ENCODE measurements at places on chromosomes 7 and 10. TPM values are rescaled to one million over a fixed set of nuclear protein-coding genes. Genes with fewer than 3 reads are reported as not detected.
A peak's percentile ranks its signal among the peaks of the same experiment; 100 is the strongest.

DNA sequence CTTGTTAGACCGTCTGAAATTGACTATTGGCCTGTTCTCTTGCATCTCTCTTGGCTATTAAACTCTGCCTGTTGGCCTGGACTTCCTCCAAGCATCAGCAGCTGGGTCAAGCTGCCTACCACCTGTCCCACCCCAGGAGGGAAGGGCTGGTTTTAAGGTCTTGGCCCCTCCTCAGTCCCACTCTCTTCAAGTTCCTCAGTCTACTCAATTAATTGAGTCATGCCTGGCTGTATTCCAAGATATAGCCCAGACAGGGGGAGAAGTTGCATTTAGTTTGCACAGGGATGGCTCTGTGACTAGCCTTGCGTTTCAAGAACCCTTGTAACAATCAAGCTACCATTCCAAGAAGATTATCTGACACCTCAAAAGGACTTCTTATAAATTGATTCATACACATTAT lies 113.8 kb upstream of the GLI3 start:
- DNase-seq: no peak

SLC29A3 gene
- 5.7 TPM for polyA plus RNA-seq

- no peak for DNase-seq
Observed at GRCh38 chr10:42652858-42653257, 14.5 kb upstream of the ZNF33B start.

PRTFDC1 gene
- polyA plus RNA-seq: 6.1 TPM

GRCh38 chr10:76205361-76205760 lies 773.9 kb downstream of the LRMDA start:
- DNase-seq: no peak

DNA sequence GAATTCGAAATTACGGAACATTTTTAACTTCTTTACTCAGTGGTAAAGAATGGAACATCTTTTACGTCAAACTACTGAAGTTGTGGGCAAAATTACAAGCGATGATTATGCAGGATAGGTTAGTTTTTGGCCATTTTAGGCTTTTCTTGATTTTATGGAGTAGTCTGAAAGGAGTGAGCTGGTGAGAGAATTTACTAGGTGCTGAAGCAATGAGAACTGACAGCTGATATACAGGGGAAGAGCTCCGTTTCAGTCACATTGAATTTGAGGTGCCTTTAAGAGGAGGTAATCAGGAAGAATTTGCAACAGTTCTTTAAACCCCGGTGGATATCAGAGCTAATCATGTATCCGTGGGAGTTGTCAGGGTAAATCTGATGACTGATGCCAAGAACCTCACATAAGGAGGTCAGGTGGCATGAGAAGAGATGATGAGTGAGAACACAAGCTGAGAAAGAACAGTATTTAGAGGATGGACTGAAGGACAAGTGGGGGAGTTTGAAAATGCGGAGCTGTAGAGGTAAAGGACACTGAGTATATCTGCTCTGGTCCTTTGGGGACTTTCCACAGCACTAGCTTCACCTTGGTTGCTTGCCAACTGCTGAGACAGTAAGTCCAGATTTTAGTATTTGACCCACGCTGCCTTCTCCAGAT lies 104.3 kb downstream of the AHR start:
- DNase-seq: no peak

DNA sequence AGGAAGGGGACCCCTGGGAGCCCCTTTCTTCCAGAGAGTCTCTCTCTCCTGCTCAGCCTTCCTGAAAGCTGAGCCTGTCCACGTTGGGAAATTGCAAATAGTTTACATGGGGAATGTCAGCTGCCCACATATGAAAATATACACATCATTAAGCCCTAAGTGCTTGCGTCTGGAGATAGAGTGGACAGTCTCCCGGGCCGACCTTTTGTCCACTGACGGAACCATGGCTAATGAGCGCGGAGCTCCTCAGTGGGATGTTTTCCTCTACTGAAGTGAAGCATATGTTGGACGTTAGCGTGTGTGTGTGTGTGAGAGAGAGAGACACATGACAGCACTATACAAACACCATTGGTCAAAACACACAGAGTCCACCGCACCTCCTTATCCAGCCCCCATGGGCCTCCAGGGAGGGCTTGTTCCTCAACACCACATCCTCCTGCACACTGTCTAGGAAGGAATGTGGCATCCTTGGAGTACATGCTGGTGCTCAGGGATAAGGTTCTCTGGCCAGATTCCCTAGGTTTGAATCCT lies 128.4 kb downstream of the RGS10 start:
- peak; percentile 88 for DNase-seq

DNA sequence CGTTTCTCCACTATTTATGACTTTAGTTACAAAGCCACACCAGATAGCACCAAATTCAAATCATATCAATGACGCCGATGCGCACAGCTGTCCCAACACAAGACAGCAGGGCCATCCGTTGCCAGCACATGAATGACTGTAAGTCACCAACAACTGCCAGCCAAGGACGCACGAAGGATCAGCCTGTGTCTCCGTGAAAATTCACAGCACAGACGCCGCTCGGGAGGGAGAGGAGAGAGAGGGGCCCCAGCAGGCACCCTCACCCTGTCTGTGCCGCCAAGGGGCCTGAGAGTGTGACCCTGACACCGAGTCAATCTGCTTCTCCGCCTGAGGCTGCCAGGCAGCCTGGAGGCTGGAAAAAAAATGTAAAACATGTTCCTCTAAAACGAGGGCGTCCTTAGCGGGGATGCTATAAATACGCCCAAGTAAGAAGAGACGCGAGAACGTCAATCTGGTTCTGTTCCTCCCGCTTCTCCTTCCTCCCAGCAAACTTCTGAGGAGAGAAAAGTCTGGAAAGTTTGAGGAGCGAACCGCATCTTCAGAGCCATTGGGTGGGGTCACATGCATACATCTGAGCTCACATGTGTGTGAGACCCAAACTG lies 111.2 kb downstream of the PTPRN2 start:
- no peak for DNase-seq

PSMC2 gene
- polyA plus RNA-seq: 115 TPM

- DNase-seq: no peak
Observed at GRCh38 chr10:32990811-32991210, 32.8 kb upstream of the ITGB1 start.

Measured in kidney (tissue), 22 donors.